ENCODE measurements at places on chromosomes 11 and 22.

- no peak for DNase-seq
These were observed 385 bp upstream of the SCO2 start for GRCh38 chr22:50525858-50526107.

GRCh38 chr11:2198621-2199365, 27.2 kb upstream of the TH start:
- DNase-seq = no peak

DNA sequence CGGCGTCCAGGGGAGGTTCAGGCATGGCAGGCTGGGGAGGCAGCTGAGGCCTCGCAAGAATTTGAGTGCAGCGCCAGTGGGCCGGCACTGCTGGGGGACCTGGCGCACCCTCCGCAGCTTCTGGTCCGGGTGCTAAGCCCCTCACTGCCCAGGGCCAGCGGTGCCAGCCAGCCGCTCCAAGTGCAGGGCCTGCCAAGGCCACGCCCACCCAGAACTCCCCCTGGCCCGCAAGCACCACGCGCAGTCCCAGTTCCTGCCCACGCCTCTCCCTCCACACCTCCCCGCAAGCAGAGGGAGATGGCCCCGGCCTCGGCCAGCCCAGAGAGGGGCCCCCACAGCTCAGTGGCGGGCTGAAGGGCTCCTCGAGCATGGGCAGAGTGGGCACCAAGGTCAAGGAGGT, 2017.3 kb downstream of the LRRC4C start:
- no peak for DNase-seq

DNA sequence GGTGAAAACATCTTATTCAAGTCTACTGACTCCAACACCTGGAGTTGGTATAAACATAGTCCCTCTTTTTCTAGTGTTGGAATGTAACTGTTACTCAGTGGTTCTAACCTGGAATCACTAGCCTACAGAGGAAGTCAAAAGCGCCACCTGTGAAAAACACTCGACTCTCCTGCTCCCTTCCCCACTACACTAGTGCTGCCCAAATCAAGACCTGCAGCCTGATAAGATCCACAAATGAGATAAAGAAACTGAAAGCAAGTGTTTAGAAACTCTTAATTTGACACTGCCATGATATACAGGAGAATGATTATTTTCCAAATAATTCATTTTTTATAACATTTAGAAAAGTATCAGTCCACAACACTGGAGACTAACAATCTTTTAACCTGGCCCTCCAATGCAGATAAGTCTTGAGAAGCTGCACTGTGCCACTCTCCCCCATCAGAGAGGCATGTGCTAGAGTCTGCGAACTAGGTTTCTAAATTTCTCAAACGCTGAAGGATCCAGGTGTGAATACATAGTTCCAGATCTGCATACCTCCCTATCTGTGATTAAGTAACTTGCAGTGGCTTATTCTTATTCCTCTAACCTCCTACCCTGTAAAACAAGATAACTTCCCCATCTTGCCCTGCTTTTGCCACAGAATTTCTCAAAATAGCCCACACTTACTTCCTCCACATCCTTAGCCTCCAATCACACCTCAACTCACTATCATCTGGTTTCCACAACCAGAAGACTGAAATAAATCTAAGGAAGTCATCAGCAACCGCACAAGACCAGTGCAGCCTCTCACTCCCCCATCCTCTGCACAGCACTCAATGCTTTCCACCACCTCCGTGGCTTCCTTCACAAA, 88.1 kb downstream of the RRAS2 start:
- no peak for DNase-seq

- DNase-seq = no peak
These were observed 50.1 kb upstream of the DKK3 start for GRCh38 chr11:12058425-12059115.

DNA sequence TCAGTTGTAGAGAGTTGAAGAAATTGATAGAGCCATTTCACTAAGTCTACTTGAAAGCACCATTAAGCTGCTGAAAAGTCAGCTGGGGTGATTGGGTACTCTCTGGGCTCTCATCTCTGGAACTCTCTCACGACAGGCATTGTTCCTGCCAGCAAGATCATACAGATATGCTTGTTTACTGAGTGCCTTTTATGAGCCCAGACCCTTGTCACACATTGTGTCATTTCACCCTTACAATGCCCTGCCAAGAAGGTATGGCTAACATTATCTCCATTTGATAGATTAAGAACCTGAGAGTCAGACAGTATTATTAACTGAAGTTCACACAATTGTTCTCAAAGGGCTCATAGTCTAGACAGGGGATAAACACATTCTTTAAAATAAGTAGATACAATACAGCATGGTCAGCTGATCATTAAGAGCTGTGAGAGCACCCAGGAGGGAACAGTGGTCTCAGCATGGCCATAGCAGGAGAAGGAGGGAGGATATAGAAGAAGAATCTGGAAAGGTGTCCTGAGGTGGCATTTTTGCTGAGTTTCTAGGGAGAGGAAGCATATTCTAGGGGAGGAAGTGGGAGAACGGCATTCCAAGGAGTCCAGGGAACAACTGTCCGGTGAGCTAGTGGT, 580.5 kb downstream of the INSC start:
- DNase-seq = no peak

DNA sequence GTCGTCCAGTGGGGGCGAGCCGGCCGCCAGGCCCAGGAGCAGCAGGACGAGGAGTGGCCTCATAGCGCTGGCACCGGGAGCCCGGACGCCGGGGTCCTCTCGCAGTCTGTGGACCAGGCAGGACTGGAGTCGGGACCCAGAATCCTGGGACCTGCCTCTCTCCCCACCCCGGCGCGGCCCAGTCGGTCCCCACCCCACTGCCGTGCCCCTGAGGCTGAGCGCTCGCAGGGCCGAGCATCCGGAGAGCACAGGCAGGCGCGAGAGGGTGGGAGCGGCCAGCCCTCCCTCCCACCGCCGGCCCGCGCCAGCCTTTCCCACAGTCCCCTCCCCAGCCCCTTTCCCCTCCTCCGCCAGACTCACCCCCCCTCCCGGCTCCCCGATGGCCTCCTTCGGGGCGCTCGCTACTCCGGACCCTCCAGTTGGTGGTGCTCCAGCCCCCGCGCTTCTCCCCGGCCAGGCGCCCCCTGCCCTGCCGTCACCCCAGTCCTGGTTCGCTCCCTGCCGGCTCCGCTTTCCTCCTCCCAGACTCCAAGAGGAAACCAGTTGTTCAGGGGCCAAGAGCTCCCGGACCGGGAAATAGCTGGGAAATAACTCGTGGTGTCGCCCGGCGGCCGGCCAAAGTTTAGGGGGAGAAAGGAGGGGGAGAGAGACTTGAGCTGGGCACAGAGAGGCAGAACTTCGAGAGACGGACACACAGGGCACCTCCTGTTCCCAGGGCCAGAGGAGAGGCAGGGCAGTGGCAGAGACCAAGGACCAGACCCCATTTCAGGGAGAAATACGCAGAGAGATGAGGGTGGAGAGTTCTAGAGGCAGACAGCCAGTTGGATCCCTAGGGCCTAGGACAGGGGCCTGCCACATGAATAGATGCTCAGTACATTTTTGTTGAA, at the start of gene C1QTNF5:
TSS of gene C1QTNF5 (minus strand) at position 549 of the 887 bp plus-strand sequence. CDS start at position 63, 486 bp downstream.
- DNase-seq = no peak

DNA sequence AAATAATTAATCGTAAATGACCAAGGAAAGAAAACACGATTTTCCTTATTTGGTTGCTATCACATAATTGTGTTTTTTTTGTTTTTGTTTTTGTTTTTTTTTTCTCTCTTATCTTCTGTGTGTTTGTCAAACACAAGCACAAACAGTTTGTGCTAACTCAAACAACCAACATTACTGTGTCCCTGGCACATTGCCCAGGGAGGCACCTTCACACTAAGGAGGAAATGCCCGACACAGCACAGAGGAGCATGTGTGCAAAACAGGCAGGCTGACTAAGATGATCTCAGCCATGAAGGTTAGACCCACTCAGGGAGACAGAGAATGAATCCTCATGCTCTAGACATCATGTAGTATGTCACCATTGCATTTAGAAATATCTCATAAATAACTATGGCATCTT, 130.1 kb downstream of the SOX6 start:
- DNase-seq = no peak

DNA sequence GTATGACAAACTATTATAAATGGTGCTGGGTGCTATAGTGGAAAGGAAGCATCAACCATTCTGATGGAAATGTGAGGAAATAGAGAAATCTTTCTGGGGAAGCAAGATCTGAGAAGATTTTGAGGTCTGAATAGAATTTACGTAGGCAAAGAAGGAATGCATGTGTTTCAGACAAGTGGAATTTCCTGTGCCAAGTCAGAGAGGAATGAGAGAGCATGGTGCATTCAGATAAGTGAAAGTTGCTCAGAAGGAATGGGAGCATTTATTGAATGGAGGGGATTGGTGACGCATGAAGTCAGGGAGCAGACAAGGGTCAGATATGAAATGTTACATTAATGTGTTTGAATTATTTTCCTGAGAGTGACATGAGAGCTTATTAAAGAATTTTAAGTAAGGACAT, 725.5 kb downstream of the METTL15 start:
- DNase-seq = no peak

Data from stimulated activated CD8-positive, alpha-beta memory T cell treated with anti-CD3 and anti-CD28 coated beads, Interleukin-7, amount 100 ng/mL, for 24 hours (primary cell).